ENCODE measurements at places on chromosomes 1 and 21. TPM values are rescaled to one million over a fixed set of nuclear protein-coding genes. Genes with fewer than 3 reads are reported as not detected.

GRCh38 chr1:101235696-101236515 lies 913 bp upstream of the S1PR1 start:
- no peak for DNase-seq

REN gene
- not detected for total RNA-seq

DNA sequence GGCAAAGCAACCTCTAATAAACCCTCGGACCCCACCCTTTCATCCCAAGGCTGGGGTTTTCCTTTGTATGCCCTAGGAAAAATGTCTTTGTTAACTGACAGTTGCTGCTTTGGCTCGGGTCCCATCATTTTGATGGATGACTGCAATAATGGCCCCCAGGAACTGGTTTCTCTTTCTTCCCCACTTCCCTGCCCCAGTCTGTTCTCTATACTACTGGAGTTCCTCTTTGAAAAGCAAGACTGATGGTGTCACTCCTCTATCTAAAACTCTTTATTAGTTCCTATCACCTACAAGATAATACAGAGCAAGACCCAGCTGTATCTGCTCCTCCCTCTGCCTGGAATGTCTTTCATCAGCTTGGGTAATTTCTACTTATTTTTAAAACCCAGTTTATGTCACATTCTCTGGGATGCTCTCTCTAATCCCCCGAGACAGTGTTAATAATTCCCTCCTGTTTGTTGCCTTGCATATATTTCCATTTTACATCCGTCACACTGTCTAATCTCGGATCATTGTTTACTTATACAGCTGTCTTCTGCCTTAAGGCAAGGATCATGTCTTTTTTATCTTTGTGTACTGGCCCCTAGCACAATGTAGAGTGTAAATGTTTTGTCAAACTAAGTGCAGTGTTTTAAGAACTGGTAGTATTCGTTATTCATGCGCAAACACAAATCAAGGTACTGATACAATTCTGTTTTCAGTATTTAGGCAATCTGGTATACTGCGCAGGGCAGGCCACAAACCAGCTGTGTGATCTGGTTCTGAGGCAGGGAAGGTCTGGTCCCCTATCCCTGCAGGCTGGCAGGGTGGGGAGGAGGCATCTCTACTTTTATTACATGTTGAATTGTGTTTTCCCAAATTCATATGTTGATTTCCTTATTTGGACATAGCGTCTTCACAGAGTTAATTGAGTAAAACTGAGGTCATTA lies 16.1 kb downstream of the SLAMF1 start:
- DNase-seq: no peak

GRCh38 chr1:12678350-12678749 lies 34.5 kb downstream of the AADACL4 start:
- DNase-seq: no peak

GRCh38 chr21:28485301-28486022 lies 507.2 kb downstream of the LTN1 start:
- no peak for DNase-seq

DNA sequence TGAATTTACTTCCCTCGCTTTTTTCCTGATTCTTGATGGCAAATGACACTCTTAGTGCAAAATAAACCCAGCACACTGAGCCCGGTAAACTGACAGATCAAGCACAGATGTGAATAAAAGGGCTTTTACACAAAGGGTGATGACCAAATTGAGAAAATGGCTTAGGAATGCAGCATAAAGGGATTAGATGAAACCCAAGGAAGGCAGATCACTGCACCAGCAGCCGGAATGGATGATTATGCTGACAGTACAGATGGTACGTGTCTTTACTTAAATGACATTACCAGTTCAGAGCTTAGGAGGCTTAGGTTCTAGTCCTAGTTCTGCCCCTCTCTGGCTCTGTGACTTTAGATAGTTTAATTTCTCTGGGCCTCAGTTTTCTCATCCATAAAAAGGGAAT lies 12.0 kb downstream of the PKP1 start:
- DNase-seq: no peak

HSD11B1 gene
- not detected for total RNA-seq

GRCh38 chr1:230340526-230341161 lies 85.5 kb downstream of the PGBD5 start:
- no peak for DNase-seq

Measured in Caki2 (cell line).